ENCODE measurements at places on chromosomes 1 and 21. TPM values are rescaled to one million over a fixed set of nuclear protein-coding genes. Genes with fewer than 3 reads are reported as not detected.

KCNE2 gene
- total RNA-seq = 0.69 TPM

KRTAP21-2 gene
- not detected for total RNA-seq

LRRC8B gene
- total RNA-seq = 33.8 TPM

BECN2 gene
- total RNA-seq = not detected

FGR gene
- total RNA-seq = 2.1 TPM

BACE2 gene
- total RNA-seq = 1.1 TPM

NBPF14 gene
- total RNA-seq = 20.0 TPM

OR2T35 gene
- not detected for total RNA-seq

MAP10 gene
- 1.9 TPM for total RNA-seq

CDC20 gene
- total RNA-seq = 108 TPM

HMCN1 gene
- 0.12 TPM for total RNA-seq
